ENCODE measurements at places on chromosomes 12 and 14.

DNA sequence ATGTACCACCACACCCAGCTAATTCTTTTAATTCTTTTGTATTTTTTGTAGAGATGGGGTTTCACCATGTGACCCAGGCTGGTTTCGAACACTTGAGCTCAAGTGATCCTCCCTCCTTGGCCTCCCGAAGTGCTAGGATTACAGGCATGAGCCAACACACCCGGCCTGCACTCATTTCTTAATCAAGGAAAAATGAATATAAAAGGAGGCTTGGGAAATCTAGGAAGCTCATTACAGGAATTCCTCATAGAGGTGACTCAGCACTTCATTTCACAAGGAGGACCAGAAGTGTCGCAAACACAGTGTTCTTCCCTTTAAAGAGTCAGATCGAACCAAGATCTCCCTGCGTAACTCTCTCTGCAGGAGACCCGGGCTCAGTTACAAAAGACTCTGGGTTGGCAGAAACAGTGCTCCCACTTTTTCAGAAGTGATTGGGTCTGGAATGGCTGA is 30.3 kb downstream of the NFKBIA start:
- DNase-seq, result no peak

- DNase-seq, result no peak
These were observed 187.2 kb downstream of the SYNE2 start for GRCh38 chr14:64040044-64040443.

- DNase-seq, result no peak
These were observed 29.0 kb downstream of the PTPRQ start for GRCh38 chr12:80472911-80473500.

GRCh38 chr14:33352821-33353220 is 414.1 kb downstream of the NPAS3 start:
- DNase-seq, result no peak

DNA sequence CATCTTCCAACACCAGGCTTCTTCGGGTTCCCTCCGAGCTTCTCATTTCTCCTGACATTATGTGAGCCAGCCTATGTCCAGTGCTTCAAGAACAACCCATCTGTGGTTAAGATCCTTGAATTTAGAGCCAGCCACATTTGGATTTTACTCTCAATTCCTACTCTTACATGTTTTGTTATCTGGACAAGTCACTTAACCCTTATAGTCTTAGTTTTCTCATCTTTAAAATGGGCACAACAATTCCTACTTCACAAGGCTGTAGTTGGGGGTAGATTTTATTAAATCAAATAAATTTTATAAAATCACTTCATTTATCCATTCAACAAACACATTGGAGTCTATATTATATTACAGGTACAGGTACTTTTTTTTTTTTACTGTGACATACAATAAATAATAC is 105.5 kb upstream of the SLC38A2 start:
- no peak for DNase-seq

Measured in activated CD4-positive, alpha-beta T cell treated with anti-CD3 and anti-CD28 coated beads, Interleukin-2, amount 10 ng/mL, durations not matched to agents 7 days and 5 days (primary cell).